Activated gamma-delta T cell treated with anti-CD3 and anti-CD28 coated beads, Interleukin-2, amount 50 U/mL, for 16 hours (primary cell): ENCODE measurements at places on chromosomes 7 and 10.

GRCh38 chr7:128031901-128032604, 816 bp upstream of the LRRC4 start:
- DNase-seq: peak; percentile 20

DNA sequence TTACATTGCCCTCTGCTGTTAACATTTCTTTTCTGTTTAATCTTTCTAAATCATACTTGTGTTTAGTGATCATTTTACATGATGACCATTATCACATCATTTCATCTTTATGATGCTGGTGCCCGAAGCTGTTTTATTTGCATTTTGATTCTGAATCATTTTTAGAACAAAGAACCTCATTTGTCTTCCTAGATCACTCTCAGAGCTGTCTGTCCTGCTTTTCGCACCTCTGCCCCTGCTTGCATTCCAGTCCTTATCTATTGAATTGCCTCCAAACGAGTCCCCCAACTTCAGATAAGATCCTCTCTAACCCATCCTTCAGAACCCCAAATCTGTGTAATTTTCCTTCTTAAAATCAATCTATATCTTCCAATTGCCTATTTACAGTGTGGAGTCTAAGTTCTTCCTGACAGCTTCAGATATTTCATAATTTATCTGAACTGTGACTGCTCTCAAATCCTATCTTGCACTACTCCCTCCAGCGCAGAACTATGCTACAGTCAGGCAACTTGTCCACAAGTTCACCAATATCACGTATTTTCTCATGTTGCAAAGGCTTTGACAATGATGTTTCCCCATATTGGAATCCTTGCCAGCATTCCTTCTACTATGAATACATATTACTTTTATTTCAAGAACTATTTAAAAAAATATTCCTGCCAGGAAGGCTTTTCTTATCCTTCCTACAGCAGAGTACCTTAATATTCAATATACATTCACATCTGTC, 346.5 kb upstream of the CACNA2D1 start:
- no peak for DNase-seq

DNA sequence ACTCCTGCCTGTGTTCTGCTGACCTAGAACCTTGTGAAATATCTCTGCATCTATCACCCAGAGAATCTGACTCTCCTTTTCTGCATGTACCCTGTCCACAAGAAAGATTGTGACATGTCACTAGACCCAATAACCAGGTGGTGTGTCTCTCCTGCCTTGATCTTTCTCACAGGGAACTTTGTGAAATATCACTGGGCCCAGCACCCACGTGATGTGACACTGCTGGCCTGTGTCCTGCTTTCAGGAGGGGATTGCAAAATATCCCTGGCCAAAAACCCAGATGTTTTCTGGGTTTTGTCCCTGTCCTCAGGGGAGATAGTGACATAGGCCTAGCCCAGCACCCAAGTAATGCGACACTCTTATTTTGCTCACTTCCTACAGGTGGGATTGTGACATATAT, 10.1 kb upstream of the ZNF107 start:
- DNase-seq: no peak

- DNase-seq: no peak
Measured at GRCh38 chr10:126135941-126136595, 239.7 kb downstream of the FANK1 start.

- DNase-seq: no peak
Measured at GRCh38 chr7:101255796-101256195, 10.9 kb upstream of the FIS1 start.

DNA sequence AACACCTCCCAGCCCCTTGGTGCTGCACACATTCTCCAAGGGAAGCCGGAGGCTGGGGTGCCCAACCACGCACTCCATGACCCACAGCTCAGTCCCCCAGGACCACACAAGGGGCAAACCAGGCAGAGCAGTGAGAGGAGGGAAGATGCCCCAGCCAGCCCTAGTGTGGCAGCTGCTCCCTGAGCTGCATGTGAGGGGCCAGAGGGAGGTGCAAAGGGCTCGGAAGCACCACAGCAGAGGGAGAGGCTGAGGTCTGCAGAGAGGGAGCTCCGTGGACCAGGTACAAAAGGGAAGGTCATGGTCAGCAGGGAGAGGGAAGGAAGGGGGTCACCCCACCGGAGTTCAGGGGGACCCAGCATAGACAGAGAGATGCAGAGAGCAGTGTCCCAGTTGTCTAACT, 1.5 kb upstream of the CALML5 start:
- no peak for DNase-seq

DNA sequence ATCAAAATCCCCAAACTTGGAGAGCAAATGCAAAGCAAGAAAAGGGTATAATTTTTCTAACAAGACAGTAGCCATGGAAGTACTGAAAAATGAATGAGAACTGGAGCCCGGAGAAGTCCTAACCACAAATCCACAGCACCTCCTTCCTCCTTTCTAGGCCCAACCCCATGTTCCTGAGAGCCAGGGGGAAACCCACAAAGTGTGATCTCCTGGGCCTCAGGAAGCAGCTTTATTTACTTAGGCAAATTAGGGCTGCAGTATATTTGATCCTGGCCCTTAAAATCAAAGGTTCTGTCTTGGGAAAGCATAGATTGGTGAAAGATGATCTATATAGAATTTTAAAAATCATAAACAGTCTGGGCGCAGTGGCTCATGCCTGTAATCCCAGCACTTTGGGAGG, 103.0 kb downstream of the DOCK4 start:
- DNase-seq: no peak

- DNase-seq: no peak
Measured at GRCh38 chr7:99839287-99840021, 11.6 kb downstream of the CYP3A43 start.

GRCh38 chr10:75283078-75283670, 47.4 kb upstream of the COMTD1 start:
- DNase-seq: no peak

DNA sequence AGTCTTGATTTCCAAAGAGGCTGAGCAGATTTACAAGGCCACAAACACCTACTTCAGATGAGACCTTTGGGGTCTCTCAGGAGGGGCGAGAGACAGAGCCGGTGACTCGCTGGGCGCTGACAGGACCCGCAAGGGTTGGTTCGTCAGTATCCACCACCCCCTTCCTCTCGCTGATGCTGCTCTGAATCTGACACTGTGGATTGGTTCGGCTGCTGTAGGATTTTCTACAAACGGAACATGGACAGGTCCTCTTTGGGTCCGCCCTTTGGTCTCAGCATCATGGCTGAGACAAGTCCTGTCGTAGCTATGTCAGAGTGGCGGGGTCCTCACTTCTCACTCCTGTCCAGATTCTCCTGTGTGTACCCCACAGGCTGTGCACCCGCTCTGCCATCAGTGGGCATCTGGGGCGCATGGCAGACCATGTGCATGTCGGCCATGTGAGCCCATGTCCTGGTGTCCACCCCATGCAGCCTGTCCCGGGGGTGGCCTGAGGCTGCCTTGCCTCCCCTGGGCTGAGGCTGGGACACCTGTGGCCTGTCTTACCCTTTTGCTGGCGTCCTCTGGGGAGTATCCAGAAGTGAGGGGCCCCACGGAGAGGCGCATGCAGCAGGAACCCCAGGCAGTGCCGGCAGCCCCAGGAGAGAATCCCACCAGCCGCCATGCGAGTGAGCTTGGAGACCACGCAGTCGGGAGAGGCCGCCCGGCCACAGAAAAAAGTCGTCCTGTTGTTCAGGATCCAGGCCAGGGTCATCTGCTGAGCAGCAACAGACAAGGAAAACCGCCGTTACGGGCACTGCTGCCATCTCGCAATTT, 21.6 kb upstream of the FAM20C start:
- DNase-seq: no peak
